Stimulated activated CD8-positive, alpha-beta memory T cell treated with anti-CD3 and anti-CD28 coated beads, Interleukin-4, amount 100 ng/mL, for 48 hours (primary cell): ENCODE measurements at places on chromosomes 11 and 22.

DNA sequence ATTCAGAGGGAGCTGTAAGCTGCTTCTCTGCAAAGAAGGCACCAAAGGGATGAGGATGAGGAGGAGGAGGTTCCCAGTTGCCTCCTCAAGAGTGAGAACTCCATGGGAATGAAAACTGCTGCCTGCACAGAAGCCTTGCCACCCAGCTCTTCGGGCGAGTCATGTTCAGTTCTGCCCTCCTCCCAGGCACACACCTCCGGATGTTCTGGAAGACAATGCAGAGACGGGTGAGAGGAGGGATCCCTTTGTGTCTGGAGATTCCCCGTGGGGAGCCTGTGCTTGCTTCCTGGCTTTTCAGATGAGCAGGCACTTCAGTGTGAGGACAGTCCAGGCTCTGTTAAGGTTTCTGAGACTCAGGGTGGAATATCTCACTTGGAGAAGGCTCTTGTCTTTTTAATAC, 295.6 kb downstream of the DDX10 start:
- DNase-seq: no peak

- DNase-seq: no peak
These were observed 15.9 kb downstream of the WNT11 start for GRCh38 chr11:76190376-76190775.

GRCh38 chr11:16297332-16297731, 59.0 kb downstream of the SOX6 start:
- DNase-seq: no peak

GRCh38 chr11:77619576-77620198, 17.9 kb downstream of the CLNS1A start:
- DNase-seq: no peak

DNA sequence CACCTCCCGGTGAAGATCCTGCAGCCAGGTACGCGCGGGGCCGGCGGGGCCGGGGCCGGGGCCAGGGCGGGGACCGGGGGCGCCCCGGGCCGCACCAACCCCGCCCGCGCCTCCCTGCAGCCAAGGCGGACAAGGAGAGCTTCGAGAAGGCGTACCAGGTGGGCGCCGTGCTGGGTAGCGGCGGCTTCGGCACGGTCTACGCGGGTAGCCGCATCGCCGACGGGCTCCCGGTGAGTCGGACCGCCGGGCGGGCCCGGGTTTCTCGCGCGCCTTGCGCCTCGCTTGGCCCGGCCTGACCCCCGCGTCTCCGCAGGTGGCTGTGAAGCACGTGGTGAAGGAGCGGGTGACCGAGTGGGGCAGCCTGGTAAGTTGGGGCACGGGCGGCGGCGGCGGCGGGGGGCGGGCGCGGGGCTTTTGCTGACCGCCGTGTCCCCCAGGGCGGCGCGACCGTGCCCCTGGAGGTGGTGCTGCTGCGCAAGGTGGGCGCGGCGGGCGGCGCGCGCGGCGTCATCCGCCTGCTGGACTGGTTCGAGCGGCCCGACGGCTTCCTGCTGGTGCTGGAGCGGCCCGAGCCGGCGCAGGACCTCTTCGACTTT, 531 bp downstream of the PIM3 start:
- DNase-seq: peak; percentile 60

GRCh38 chr11:104895634-104896033, 2.6 kb downstream of the CASP12 start:
- no peak for DNase-seq

DNA sequence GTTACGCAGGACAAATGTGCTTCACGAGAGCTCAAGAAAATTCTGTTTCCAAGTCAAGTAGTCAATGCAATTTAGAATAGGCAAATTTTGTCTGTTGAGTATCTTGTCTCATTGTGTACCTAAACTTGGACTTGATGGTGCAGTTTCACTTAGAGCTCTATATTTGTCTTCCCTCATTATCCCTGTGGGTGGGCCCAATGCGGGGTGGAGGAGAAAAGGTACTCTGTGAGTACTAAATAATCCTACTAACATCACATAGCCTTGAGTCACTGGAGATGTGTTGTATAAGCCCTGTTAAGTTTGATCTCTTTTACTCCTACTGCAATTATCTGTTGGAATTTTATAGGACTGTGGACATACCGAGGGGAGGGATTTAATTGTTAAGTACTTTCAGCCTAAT, 331.2 kb downstream of the METTL15 start:
- DNase-seq: no peak

DNA sequence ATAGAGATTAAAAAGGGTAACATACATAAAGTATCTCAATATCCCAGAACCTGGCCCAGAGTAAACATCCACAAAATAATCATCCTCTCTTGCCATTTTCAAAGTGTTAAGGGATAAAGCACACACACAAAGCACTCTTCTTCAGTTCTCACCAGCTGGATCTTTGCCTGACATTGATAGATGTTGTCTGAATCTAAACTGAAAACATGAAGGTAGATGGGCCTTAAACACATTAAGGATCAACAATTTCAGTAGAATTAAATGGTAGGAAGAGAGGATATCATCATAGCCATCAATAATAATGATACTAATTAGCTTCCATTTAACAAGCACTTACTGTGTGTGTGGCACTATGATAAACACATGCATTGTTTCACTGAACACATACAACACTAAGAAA, 261.1 kb downstream of the OPCML start:
- no peak for DNase-seq

GRCh38 chr11:86798988-86799387, 1.4 kb upstream of the PRSS23 start:
- no peak for DNase-seq

GRCh38 chr11:8717876-8718753, 35.5 kb downstream of the RPL27A start:
- DNase-seq: no peak

- no peak for DNase-seq
These were observed 768.4 kb downstream of the JRKL start for GRCh38 chr11:97158243-97158642.

- no peak for DNase-seq
These were observed 21.4 kb upstream of the ABCC8 start for GRCh38 chr11:17498058-17498457.

DNA sequence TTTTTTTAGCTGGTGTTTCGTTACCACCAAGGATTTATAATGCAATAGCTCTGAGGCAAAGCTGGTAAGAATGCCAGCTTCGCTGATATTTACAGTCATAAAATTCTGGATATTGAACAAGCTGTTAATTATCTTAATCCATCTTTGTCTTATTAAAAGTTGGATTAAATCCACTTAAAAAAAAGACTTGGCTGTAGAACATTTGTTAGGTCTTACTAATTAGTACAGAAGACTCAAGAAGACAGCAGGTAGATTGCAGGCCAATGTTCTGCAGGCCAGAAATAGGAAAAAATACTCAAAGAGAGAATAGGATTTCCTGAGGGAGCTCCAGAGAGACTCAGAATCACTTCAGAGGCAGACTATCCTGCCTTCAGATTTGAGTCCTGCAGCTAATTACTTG, 7.5 kb downstream of the ROBO4 start:
- DNase-seq: no peak

GRCh38 chr22:49281467-49282340, 546.0 kb downstream of the BRD1 start:
- DNase-seq: no peak

DNA sequence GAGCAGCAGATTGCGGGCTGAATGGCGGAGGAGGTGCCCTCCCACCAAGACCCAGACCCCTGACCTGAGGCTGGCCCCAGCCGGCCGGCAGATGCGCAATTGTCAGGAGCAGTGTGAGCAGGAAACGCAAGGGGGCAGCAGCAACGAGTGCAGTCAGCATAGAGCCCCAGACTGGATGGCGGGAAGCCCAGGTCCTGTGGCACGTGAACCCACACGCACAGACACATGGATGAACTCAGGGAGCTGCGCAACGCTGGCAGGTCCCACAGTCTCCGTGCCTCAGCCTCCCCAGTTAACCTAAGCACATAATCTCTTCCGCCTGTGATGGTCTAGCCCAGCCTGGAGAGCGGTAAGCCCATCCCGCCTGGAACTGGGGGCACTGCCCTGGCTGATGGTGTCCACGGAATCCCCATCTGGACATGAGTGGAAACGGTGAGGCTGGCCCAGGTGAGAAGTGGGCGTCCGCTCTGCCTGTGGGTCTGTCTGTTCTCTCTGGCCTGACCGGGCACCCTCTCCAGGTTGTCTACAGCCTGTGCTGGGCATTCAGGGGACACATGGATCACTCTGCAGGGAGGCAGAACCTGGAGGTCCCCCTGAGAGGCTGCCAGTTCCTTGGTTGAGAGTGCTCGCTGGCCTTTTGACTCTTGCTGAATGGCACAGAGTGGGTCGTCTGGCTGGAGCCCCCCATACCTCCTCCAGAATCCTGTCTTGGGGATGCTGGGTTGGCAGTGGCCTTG, 626 bp upstream of the TBX10 start:
- DNase-seq: peak; percentile 74

DNA sequence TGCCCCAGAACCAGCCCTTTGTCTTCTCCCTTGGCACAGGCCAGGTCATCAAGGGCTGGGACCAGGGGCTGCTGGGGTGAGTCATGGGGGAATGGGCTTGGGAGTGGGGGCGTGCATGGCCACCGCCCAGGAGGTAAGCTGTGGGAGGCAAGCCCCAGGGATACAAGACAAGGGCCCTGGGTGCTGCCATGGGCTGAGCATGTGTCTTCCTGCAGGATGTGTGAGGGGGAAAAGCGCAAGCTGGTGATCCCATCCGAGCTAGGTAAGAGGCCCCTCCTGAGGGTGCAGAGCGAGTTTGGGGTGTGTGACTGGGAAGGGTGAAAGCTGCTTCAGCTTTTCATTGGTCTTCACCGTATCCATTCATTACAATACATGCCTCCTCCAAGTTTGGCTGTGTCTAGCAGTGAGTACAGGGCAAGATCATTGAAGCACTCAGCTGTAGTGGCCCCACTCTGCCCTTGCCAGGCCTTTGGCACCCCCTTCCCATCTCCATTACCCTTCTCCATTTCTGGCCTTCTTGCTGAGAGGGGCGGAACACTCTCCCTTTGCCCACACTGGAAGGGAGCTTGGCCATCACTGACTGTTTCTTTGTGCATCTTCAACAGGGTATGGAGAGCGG, 2.5 kb downstream of the FKBP2 start:
- DNase-seq: no peak

- no peak for DNase-seq
These were observed 125.1 kb downstream of the WT1 start for GRCh38 chr11:32310214-32310601.

- no peak for DNase-seq
These were observed 16.6 kb downstream of the TUG1 start for GRCh38 chr22:30985561-30986208.

DNA sequence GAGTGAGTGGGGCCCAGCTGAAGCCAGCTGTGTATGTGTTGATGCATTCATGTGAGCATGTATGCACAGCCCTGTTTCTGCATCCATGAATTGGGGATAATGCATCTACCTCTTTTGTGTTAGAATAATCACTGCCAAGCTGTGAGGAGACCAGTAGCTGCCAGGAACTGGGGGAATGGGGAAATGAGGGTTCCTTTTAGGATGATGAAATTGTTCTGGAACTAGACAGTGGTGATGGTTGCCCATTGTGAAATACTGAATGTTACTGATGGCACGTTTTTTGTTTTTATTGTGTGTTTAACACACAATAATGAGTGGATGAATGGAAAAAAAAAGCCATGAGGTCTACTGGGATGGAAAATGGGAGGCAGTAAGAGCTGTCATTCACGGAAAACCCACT, 45.3 kb upstream of the WNT11 start:
- DNase-seq: no peak

DNA sequence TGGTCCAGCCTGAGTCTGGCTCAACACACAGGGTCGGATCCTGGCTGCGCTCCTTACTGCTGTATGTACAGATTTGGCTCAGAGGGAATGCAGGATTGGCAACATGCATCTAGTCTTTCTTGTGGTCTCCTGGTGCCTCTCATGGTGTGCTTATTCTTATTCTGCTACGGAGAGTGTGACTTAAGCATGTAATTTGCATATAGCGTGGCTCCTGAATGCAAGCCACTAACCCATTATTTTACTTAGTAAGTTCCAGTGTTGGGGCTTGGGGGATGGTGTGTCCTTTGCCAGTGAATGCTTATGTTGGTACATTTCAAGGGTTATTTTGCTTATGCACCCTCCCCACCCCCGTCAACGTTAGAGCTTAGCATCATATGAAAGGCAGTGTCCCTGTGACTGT, 51.2 kb downstream of the PTPRJ start:
- no peak for DNase-seq

DNA sequence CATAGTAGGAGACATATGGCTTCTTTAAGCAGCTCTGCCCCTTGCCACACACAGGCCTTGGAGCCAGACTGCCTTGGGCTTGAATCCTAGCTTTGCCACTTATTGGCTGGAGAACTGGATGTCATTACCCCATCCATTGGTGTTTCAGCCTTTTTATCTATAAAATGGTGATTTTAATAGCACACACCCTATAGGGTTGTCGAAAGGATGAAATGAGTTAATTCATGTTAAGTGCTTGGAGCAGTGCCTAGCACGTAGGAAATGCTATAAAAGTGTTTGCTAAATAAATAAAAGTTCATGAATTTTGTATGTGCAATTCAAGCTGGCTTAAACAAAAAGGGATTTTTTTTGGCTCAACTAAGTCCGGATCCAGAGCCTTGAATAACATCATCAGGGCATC, 120.7 kb downstream of the TIMP3 start:
- DNase-seq: no peak

GRCh38 chr11:28760676-28761390, 652.6 kb downstream of the METTL15 start:
- DNase-seq: no peak
